Activated CD8-positive, alpha-beta memory T cell treated with anti-CD3 and anti-CD28 coated beads, Interleukin-2, amount 10 ng/mL, durations not matched to agents 7 days and 5 days (primary cell): ENCODE measurements at places on chromosomes 13 and 19.

DNA sequence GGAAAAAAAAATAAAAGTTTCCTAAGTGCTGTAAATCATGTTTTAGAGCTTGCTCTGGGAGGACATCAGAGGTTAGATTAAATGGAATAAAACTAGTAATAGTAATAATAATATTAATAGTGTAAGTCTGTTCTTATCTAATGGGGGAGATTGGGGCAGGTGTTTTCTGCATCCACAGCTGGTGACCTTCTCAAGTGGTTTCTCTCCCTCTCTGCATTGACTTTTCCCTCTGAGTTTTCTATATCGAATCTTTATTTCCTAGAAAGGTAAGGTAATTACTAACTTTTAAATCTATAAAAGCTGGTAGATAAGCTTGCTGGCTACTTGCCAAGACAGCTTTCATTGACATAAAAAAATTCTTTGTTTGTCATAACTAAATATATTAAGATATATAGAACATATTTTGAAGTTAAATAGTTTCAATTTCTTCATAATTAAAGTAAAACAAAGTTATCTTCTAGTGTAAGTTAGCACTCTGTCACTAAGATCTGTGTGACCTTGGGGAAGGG lies 49.6 kb upstream of the DIAPH3 start:
- no peak overlapping the region for H3K4me3 ChIP-seq
- no peaks in the 10 kb centered on the region for H3K36me3 ChIP-seq
- no peak overlapping the region for H3K27ac ChIP-seq
- H3K4me1 ChIP-seq: no peaks in the 10 kb centered on the region
- DNase-seq: no peak
- peaks cover 41% of the 10 kb centered on the region for H3K27me3 ChIP-seq

- DNase-seq: no peak
- no peak within 1 kb of the TSS for H3K27ac ChIP-seq
- peak within 1 kb of the TSS; percentile 38 for H3K4me3 ChIP-seq
- H3K4me1 ChIP-seq: peaks cover 21% of the 10 kb centered on the region
These were observed at the start of gene PRR36 for GRCh38 chr19:7874076-7874896. Gene PRR36 (minus strand): TSS chr19:7874390. CDS start chr19:7873689, 701 bp downstream.

DNA sequence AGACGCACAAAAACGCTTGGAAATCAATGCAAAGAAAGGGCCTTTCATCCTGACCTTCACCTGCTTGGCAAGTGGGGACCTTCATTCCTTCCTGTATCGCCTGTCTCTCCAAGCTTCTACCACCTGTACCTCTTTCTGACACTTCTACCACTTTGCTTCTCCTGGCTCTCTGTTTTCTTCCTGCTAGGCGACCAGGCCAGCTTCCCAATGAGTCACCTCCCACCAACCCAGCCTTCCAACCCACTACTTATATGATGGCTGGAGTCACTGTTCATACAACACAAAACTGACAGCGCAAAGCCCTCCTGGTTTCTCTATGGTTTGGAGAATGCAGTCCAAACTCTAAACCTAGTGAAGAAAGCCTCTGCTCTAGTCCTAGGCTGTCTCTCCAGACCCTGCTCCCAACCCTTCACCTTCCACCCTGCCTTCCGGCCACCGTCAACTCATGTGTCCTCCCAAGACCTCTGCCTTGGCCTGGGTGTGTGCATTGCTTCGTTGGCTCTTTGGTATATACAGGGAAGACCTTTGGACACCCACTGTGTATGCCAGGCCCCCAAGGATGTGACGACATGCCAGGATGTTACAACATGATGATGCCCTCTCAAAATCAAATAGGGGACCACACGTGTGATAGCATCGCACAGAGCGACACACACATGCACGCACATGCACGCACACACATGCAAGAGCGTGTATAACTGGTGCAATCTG lies 148.5 kb downstream of the STK24 start:
- no peak for DNase-seq
- H3K36me3 ChIP-seq: no peaks in the 10 kb centered on the region
- H3K4me3 ChIP-seq: no peak overlapping the region
- H3K27ac ChIP-seq: no peak overlapping the region
- peaks cover 14% of the 10 kb centered on the region for H3K27me3 ChIP-seq

DNA sequence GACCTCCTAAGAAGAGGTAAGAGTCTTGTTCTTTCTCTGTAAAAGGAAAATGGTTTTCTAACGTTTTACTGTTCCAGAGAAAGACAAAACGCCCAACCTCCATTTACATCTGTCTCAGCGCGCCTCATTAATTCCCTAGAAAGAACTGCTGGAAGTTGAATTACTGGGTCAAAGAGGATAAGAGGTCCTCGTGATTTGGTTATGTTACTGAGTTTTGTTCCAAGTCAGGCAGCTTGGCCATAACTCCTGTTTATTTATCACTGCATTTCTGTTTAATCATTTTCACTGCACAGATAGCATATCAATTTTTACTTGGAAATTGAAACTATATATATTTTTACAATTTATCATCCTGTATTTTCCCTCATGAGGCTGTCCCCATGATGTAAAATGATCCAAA lies 112.9 kb upstream of the PEG3 start:
- no peak overlapping the region for H3K4me3 ChIP-seq
- no peak for DNase-seq
- no peak overlapping the region for H3K27ac ChIP-seq

- no peak overlapping the region for H3K27ac ChIP-seq
- no peaks in the 10 kb centered on the region for H3K4me1 ChIP-seq
- no peak for DNase-seq
- H3K27me3 ChIP-seq: peaks cover 22% of the 10 kb centered on the region
- H3K4me3 ChIP-seq: no peak overlapping the region
- H3K36me3 ChIP-seq: no peaks in the 10 kb centered on the region
These were observed 68.1 kb downstream of the ERCC5 start for GRCh38 chr13:102913914-102914313.
